ENCODE measurements at places on chromosomes 4 and X.

- DNase-seq = no peak
These were observed 149.3 kb upstream of the RBPJ start for GRCh38 chr4:26171501-26171900.

DNA sequence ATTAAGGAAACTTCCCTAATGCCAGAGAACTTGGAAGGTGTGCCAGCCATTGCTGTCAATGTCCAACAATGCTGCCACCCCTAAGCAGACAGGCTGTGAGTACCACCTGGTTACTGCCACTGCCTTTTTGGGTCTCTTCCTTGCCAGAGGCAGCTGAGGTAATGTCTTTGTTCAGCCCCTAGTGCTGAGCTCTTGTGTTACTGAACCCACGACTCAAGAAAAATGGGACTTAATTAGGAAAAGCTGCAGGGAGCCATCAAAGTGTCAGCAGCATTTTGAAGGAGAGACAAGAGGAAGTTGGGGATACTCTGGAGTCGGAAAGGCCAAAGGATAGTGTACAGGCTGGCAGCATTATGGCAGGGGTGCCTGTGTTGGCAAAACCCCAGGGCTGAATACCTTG is 283.7 kb downstream of the AFF2 start:
- DNase-seq = no peak

GRCh38 chr4:117793845-117794480 is 240.3 kb upstream of the NDST3 start:
- no peak for DNase-seq

DNA sequence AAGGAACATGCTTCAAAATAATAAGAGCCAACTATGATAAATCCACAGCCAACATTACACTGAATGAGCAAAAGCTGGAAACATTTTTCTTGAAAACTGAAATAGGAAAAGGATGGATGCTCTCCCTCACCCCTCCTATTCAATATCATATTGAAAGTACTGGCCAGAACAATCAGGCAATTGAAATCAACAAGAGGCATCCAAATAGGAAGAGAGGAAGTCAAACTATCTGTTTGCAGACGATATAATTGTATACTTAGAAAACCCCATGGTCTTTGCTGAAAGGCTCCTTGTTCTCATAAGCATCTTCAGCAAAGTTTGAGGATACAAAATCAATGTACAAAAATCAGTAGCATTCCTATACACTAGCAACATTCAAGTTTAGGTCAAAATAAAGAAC is 1562.5 kb upstream of the ADGRL3 start:
- no peak for DNase-seq

DNA sequence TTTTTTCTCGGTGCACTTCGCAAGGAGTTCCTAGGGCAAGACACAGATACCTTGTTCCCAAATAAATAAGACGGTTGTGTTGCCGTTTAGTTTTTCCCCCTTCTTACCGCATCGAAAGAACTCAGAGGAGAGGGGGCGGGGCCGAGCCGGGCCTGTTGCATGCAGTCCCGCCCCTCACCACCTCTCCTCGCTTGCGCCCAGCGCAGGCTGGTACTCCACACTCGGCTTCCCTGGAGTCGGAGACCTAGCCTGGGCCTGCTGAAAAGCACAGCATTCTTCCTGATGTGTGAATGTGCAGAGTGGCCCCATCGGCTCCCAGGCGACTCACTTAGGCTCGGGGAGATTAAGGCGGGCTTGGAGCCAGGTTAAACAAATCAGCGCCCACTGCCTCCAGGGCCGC is 26.1 kb upstream of the VMA21 start:
- DNase-seq = no peak

DNA sequence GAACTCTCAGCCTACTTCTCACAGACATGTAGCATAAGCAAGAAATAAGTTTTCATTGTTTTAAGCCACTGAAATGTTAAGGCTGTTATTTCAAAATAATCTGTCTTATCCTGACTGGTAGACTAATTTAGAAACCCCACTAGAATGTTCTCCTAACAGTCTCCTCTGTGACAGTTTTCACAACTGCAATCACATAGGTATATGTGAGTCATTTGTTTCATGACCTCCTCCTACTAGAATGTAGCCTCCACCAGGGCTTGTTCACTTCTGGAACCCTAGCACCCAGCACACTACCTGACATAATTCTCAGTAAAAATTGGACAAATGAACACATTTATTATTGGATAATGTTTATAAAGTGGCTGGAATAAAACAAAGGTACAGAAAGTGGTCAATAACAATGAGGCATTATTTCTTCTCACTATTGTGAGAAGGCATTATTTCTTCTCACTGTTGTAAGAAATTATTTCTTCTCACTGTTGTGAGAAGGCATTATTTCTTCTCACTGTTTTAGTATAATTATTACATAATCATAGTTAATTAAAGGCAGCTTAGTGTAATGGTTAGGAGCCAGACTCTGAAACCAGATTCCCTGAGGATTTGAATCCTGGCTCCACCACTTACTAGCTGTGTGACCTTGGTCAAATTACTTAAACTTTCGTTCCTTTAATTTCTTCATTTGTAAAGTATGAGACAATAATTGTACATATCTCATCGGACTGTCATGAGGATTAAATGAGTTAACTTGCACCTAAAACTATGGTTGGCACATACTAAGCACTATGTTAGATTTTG is 251.5 kb downstream of the RASL11B start:
- DNase-seq = no peak

DNA sequence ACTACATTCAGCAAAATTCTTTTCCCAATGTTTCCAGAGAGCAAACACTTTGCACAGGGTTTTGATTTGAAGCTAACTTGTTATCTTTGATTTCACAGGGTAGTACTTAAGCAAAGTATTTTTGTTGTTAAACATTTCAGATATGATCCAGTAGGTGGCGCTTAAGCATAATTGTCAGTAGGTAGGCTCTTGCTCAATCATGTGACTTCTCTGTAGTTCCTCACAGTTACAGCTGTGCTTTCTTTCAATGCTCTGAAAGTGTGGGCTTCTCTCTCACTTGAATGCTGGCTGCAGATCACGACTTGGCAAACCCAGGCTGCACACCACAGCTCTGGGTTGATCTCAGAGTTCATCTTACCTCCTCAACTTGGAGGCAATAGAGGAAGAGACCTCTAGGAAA is 1016.5 kb downstream of the SH3BGRL start:
- no peak for DNase-seq
